Activated CD4-positive, alpha-beta T cell treated with anti-CD3 and anti-CD28 coated beads for 48 hours (primary cell): ENCODE measurements at places on chromosomes 3 and 15.

- peak; percentile 71 for DNase-seq
Observed at GRCh38 chr15:74400313-74400860, 32.9 kb upstream of the CYP11A1 start.

- DNase-seq: peak; percentile 39
Observed at GRCh38 chr3:196159952-196160804, 51.0 kb downstream of the ZDHHC19 start.

DNA sequence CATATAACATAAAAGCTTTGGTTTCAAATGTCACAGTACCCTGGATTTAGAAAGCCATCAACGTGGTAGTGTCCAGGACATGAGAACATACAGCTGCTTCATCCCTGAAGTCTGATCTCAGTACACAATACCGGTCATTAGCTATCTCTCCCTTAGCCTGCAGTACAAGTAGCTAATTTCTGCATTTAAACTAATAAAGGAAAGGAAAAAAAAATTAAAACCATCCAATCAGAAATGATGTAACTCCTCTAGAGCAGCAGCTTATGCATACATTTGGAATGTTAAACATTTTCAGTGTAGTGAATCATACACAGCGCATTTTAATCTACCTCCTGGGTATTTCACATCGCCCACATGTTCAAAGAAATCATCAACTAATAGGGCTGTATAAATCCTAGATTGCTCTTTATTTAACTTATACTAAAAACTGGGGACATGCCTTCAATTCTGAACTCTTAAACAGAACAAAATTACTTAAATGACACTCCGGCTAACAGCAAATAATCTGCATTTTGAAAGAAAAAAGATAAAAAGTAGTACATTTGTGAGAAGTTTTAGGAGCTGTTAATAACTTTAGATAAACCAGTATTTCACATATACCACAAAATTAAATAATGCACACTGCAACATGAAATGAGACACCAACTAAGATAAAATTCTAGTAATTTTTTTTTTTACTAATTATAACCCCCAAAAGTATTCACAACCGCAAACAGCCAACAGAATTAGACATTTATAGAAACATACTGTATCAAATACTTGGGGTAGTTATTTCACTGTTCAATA is 3.7 kb downstream of the IGF2BP2 start:
- DNase-seq: no peak

GRCh38 chr3:54324103-54324502 is 201.8 kb downstream of the CACNA2D3 start:
- DNase-seq: no peak

GRCh38 chr3:13519006-13519791 is 29.7 kb upstream of the FBLN2 start:
- no peak for DNase-seq

- no peak for DNase-seq
Observed at GRCh38 chr3:68977486-68978167, 35.9 kb downstream of the EOGT start.

DNA sequence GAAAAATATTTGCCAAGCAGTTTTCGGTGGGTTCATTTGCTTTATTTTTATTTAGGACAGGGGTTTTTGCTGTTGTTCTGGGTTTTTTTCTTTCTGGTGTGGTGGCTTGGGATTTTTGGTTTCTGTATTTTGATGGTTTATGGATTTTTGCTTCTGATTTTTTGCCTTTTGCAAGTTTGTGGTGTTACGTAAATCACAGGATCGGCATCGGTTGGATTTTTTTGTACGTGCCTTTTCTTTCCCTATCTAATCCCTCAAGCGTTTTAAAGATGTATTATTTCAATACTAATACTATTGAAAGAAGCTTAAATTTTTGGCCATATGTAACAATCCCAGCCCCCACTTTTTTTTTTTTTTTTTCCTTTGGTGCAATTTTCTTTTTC is 782 bp upstream of the BCL6 start:
- no peak for DNase-seq

DNA sequence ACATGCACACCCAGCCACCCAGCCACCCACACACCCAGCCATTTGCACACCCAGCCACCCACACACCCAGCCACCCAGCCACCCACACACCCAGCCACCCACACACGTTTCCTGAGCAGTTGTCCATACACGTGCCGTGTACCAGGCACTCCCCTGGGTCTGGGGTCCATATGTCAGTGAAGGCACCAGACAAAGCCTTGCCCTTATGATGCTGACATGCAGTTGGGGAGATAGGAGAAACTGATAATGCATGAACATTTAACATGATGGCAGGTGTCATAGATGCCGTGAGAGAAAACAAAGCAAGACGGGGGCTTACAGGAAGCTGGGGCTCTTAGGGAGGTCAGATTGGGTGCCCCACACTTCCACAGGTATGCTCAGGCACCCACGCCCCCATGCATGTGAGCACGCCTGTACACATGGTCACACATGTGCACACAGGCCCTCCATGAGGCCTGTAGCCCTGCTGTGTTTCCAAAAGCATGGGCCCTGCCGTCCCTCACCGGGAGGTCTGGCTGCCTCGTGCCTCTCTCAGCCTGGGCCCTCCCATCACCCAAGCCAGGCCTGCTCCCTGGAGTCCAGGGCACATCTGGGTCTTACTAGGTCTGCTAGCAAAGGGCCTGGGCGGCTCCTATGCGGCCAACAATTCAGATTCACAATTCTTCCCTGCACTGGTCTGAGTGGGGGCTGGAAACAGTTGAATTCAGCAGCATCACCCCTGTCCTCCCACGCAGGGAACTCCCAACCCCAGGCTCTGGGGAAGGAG is 3.6 kb upstream of the DNAJB8 start:
- no peak for DNase-seq

DNA sequence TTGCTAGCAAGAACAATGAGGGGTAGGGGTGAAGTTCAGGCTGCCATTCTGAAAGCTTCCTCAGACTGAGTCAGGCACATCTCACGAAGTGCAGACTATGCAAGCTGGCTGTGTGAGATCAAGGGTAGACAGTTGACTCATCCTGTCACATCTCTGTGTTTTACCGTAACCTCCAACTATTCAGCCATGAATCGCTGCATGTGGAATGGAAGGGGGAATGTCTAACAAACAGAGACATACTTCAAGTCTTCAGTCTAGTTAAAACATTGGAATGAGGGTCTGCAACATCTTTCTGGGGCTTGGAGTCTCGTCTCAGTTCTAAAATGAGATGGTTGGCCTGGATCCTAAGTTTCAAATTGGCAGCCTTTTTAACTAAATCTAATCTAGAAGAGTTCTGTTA is 25.9 kb downstream of the AGTR1 start:
- DNase-seq: no peak

DNA sequence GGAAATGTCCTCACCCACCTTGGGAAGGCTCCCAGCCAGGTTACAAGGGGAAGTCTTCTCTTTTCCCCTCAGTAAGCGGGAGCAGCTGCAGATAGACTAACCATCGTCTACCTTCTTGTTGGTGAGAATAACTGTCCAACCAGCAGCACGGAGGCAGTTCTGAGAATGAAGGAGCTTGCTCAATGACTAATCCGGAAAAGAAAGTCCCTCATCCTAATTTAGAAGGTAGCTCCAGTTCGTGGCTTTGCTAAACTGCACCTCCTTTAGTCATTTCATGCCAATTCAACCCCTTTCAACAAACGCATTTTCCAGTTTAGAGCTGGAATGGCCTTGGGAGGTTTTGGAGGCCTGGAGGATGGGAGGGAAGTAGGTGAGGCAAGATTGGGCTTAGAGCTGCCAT is 527.4 kb upstream of the PROK2 start:
- DNase-seq: no peak

DNA sequence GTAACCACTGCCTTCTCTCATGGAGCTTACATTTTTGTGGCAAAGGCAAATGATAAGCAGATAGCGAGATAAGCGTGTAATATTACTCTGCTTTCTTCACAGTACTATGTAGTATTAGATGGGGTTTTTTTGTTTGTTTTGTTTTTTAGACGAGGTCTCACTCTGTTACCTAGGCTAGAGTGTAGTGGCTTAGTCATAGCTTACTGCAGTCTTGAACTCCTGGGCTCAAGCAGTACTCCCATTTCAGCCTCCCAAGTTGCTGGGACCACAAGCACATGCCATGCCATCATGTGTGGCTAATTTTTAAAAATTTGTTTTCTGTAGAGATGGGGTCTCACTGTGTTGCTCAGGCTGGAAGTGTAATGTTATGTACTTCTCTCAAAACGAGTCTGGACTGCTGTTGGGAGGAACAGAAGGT is 22.9 kb downstream of the MBNL1 start:
- no peak for DNase-seq

- no peak for DNase-seq
Observed at GRCh38 chr3:98839846-98840245, 61.6 kb downstream of the DCBLD2 start.

- DNase-seq: no peak
Observed at GRCh38 chr3:106957029-106957428, 420.2 kb upstream of the CCDC54 start.

DNA sequence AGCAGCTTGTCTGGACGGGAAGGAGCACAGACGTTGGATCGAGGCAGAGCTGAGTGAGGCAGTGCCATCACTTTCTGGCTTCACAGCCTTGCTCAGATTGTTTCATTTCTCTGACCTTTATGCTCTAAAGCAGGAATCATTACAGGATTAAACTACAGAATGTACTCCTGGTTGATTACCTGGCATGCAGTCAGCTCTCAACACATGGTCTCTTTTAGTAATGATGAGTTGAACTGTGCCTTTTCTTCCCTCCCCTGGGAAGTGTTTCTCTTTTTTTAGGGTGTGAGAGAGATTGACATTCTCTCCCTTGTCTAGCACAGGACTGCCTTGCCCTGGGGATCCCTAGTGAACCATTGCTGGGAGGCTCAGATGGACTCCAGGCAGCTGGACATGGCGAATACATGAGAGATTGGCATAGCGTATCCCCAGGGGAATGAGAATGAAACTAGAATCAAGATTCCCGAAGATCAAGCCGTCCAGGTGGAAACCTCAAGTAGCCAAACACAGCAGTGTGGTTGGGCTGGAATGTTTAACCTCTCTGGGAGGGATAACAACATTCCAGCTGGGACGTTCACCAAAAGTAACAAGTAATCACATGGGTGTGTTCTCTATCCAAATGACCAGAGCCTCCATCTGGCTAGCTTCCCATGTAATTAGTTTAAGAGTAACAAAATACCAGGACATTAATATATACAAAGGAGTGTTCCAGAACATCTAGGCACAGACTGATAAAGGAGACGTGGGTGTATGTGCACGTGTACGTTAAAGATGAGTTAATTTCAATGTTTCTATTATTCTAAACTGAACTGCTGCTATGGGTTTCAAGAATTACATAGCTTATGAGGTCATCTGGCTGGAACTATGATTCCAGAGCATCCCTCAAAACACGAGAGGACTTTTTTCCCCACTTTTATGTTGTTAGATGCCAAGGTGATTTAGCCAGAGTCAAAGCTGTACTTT is 118.6 kb upstream of the NR2E3 start:
- no peak for DNase-seq

GRCh38 chr3:197520311-197521276 is 35.2 kb downstream of the BDH1 start:
- DNase-seq: no peak

- DNase-seq: no peak
Observed at GRCh38 chr15:57235873-57236272, 140.4 kb upstream of the CGNL1 start.

DNA sequence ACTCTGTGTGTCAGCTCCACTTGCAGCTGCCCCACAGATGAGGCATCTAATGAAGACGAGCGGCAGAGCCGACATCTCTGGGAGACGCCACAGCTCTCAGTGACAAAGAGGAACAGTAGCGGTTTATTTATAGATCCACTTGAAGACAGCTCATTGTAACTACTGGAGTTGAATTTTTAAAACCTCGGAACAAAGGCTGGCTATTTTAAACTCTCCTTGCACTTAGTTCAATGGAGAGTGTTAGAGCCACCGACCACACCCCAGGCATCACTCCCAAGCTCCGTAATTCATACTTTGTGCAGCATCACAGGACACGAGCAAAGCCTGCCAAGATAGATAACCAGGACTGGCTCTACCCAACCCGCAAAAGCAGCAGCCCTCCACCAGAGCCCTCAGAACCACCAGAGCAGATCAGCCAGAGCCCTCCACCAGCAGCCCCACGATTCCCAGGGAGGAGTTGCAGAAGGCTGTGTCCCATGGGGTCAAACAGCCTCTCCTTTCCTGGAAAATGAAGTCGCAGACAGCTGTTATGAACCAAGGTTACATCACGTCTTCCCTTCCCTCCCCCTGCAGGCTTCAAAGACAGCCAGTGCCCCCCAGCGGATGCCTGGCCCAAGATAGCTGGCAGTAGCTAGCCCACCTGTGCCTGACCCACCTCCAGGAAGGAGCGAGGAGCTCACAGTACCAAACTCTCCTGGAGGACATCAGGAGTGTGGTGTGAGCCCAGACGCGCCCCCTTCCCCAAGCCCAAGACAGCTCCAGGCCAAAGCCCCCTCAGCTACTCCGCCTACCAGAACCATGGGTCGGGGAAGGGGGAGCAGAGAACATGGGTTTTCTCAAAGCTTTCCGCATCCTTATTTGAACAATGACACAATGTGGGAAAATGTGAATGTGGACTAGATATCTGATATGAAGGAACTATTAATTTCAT is 45.7 kb downstream of the POC1A start:
- no peak for DNase-seq

DNA sequence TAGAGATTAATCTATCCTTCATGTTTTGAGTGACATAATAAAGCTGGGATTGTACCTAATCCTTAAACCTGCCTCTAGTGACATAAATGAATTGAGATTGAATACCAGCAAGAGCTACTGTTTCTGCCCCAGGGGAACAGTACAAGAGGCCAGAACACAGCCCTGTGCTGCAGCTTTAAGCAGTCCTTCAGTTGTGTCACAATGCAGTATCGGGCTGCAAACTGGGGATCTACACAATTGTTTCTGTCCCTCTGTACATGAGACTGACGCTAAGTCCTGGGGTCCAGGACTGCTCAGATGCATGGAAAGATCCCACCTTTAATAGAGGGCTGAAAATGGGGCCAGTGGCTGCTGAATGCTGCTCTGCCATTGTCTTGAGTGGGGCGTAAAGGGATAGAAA is 87.5 kb downstream of the MINAR1 start:
- no peak for DNase-seq

DNA sequence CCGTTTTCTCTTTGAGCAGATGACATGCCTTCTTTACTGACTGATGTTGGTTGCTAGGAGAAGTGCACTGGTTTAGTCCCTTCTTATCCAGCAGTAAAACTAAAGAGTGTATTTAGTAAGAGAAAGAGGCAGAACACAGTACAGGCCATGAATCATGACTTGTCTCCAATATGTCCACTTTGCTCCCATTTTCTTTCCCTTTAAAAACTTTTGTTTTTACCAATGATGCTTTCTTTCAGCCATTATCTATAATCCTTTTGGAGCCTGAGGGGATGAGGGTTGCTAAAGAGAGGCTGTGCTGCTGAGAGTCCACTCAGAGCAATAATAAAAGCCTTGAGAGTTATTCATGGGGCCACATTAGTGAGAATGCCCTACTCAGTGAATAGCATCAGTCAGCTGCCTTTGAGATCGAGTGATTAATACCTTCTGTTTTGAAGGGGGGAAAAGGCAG is 12.2 kb downstream of the ROBO2 start:
- no peak for DNase-seq

DNA sequence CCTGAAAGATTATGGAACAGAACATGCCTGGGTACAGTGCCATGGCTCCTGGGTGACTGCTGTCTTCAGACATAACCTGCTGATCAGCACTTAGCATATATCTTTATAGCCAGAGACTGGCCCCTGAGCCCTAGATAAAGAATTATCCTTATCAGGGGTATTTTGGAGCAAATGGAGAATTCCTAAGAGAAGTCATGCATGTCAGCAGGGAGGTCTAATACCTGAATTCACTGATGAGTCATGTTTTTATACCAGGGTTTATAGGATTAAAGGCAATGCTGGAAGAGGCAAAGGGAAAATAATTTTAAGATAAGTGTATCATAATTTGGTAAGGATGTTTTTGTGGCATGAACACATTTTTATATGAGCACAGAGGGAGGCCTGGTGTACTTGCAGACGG is 159.8 kb downstream of the ADAMTSL3 start:
- DNase-seq: no peak
